ENCODE measurements at places on chromosomes 11 and 22. TPM values are rescaled to one million over a fixed set of nuclear protein-coding genes. Genes with fewer than 3 reads are reported as not detected.
A peak's percentile ranks its signal among the peaks of the same experiment; 100 is the strongest.

GRCh38 chr22:48605856-48606481 lies 1221.7 kb downstream of the BRD1 start:
- DNase-seq, result no peak

DNA sequence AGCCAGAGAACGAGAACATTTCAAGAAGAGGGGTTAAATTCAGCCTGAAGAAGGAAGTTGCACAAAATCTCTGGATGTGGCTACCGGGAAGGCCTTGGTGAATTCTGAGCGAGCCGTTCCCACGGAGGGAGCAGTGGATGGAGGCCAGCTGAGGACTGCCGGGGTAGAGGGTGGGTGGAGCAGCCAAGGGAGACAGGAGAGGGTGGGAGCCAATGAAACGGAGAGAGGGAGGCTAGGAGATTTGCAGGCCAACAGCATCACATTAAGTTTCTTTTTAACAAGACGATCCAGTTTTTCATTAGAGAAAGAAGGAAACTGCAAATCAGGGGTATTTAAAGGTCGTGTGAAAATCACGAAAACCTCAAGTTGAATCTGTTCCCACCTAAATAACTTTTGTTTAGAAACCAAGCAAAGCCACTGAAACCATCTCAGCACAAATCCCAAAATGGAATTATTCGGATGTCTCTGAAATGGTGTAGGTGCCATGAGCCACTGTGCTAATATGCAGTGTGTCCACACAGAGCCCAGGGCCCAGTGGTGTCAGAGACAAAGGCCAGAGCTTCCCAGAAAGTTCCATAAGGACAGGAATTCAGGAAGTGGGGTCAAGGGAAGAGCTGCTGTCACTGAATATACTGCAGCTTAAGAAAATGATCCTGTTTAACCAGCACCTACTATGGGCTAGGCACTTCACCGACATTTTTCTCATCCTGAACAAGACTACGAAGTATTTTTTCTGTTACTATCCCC lies 59.7 kb upstream of the SLC35C1 start:
- DNase-seq, result peak; percentile 87

DNA sequence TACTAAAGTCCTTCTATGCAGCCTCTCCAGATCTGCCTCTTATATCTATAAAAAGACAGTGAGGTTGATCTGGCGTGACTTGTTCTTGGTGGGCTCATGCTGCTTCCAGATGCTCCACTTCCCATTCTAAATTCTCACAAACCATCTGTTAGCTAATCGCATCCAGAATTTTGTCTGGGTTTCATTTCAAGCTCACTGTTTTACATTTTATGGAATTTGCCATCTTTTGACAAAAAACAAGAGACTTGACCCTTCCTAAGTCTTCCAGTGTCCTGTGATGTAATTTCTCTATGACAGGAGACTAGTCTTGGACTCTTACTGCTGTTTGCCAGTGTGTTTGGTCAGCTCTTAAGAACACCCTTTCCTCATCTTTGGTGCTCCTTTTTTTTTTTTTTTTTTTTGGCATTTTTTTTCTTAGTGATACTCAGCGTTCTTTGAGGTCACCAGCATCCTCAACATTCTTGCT lies 23.0 kb downstream of the CRKL start:
- DNase-seq, result no peak

DNA sequence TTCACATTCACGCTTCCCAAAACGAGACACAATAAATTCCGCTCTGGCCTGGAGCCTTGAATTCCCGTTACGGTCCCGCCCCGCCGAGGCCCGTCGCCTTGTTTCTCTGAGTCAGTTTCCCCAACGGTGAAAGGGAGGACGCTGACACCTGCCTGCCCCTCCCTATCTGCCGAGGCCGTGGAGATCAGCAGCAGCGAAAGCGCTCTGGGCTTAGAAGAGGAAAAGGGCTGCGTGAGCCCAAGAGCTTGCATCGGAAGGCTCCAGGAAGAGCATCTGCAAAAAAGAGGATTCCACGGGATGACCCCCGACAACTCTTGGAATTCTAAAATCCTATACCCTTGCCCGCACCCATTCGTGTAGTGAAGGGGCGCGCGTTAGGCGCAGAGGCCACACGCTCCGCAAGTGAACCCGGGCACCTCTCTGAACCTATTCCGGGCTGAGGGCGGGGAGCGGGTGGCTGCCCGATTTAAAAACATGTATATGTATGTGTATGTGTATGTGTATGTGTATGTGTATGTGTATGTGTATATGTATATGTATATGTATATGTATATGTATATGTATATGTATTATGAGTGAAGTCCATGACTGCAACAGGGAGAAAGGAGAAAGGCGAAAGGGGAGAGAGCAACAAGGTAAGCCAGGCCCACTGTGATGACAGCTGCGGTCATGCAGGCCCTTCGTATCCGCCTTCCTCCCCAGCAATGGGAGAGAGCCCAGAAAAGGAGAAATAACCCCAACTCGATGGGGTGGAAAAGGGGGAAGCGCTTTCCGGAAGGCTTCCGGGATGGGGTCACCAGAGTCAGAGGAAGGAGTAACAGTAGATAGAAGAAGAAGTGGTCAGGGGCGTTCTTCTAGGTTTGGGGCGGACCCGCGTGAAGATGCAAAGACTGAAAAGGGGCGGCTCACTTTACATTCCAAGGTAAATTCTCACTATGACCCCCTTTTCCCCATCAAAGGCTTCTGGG lies 948 bp upstream of the MRTFA start:
- DNase-seq, result peak; percentile 75

DNA sequence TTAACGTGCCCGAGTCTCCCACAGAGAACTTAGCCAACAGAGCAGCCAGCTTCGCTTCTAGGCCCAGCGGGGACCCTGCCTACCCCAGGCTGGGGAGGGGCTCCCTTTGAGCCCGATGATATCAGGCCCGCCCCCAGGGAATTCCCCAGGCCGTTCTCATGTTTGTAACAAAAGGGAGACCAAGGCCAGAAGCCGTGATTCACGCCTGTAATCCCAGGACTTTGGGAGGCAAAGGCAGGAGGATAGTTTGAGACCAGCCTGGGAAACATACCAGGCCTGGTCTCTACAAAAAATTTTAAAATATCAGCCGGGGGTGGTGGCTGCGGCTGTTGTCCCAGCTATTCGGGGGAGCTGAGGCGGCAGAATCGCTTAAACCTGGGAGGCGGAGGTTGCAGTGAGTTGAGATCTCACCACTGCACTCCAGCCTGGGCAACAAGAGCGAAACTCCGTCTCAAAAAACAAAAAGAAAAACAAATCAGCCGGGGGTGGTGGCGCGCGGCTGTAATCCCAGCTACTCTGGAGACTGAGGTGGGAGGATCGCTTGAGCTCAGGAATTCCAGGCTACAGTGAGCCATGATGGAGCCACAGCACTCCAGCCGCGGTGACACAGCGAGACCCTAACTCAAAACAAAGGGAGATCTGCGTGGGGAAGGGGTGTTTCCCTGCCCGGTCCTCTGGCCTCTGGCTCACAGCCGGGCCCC lies 1.7 kb downstream of the DRD4 start:
- no peak for DNase-seq

DNA sequence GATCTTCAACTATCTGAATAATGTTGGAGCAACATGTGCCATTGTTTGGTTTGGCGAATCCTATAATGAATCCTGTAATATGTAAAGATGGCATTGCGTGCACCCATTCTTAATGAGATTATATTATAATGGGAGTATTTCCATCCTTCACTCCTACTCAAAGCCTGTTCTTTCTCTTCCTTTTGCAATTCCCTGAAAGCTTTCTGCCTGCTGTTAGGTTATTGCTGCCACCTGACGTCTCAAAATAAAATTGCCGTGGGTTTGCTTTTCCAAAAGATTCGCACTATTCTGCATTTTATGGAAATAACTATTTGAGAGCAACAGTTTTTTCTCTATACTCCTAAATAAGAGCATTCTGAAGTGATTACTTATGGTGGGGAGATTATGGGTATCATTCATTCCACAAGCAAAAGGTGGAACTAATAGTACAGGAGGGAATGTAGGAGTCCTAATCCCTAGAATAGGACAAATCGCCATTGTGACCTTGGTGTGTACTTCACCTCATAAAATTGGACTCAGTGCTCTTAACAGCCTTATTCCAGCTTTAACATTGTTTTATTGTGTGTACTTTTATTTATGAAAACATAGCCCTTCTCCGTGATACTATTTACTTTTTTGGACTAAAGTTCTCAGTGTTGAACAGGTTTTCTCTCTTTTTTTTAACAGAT lies 69.6 kb upstream of the ALKBH3 start:
- no peak for DNase-seq

DNA sequence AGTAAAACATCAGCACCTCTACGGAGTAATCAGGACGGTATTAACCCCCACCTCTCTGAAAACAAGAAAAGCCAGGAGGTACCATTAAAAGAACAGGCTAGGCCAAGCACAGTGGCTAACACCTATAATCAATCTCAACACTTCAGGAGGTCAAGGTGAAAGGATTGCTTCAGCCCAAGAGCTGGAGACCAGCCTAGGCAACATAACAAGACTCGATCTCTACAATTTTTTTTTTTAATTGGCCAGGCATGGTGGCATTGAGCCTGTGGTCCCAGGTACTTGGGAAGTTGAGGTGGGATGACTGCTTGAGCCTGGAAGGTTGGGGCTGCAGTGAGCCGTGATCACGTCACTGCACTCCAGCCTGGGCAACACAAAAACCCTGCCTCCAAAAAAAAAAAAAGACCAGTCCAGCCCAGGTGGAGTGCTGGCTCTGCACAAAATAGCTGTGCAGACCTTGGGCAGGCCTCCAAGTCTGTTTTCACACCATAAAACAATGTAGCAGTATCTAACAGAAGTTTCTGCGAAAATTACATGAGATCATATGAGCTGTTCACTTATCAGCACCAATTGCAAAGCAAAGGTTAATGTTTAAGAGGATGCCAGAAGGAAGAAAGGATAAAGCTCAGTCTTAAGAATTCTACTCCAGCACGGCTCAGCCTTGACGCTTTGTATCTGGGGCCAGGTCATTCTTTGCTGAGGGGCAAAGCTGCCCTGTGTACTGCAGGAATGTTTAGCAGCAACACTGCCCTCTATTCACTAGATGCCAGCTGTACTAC lies 14.8 kb downstream of the CHKA start:
- DNase-seq, result no peak

GRCh38 chr11:108034034-108034433 lies 25.3 kb downstream of the CUL5 start:
- DNase-seq, result no peak

GRCh38 chr11:72668629-72669347 lies 5.4 kb downstream of the PDE2A start:
- DNase-seq, result no peak

GRCh38 chr11:78061088-78061920 lies 2.4 kb upstream of the THRSP start:
- peak; percentile 57 for DNase-seq

GRCh38 chr11:29024386-29024785 lies 916.2 kb downstream of the METTL15 start:
- no peak for DNase-seq

DNA sequence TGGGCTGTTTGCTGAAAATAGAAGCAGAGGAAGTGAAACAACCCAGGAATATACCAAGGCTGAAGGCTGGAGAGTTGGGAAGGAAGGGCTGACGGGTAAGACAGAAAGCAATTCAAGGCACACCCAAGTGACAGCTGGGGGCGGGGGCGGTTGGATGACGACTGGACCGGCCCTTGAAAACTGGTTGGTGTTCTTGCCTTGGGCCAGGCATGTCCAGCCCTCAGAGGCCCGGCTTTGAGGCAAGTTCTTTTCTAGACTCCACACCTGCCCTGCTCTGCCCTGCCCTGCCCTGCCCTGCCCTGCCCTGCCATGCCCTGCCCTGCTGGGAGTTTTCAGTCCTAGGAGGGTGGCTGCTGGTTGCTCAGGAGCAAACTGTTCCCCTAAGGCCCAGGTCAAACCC lies 34.2 kb upstream of the CACNG2 start:
- DNase-seq, result no peak

DNA sequence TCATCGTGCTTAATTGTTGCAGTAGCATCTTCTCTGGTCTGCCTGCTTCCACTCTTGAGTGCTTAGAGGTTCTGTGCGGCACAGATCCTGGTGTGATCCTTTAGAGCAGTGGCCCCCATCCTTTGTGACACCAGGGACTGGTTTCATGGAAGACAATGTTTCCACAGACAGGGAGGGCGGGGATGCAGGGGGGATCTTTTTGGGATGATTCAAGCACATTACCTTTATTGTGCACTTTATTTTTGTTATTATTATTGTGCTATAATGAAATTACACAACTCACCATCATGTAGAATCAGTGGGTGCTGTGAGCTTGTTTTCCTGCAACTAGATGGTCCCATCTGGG lies 76.8 kb upstream of the SHANK2 start:
- no peak for DNase-seq

GRCh38 chr11:109435121-109435742 lies 13.2 kb downstream of the C11orf87 start:
- no peak for DNase-seq

DNA sequence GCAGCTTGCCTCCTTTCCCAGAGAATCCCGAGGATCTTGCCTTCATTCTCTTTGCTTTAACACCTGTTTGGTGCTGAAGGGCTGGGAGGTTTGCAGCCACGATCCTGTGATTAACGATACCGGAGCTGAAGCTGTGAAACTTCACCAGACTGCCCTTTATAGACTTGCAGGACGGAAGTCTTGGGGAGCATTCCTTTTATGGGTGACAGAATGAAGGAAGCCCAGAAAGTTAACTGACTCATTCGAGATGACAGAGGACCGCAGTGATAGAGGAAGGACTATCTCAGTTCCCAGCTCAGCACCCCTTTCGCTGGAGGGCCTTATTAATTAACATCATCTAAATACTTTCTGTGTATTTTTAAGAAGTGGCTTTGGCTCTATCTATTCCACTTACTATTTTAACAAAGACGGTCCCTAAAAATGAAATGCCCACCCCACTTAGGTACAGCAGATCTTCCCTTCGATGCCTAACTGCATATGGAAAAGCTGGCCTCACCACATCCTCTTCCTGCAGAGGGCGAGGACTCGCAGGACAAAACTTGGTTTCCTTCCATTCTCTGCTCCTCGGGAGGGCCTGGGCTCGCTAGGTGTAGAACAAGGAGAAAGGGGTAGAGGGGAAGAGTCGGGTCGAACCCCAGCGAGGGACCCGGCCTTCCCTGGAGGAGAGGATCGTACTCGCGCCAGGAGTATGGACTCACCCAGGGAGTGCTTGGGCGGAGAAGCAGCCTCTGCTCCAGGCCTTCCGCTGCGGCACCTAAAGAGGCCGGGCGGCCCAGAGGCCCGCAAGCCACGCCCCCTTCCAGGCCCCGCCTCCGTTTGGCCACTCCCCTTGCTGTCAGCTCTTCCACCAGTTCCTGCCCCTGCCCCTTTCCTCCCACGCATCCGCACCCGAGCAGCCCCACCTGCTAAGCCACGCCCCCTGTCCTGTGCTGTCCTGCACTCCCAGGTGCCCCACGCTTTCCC lies 30.7 kb upstream of the USP47 start:
- DNase-seq, result peak; percentile 47

The SHISAL1 gene
- total RNA-seq, result 3.2 TPM

The OR5D14 gene
- total RNA-seq, result not detected

The CAPN5 gene
- total RNA-seq, result 22.4 TPM

The DRD2 gene
- total RNA-seq, result 0.48 TPM

The PKNOX2 gene
- total RNA-seq, result 7.7 TPM

The FGF4 gene
- total RNA-seq, result not detected

The CHST1 gene
- 15.2 TPM for total RNA-seq

The OR52H1 gene
- 0.96 TPM for total RNA-seq

The P2RY2 gene
- 3.9 TPM for total RNA-seq

The RSF1 gene
- total RNA-seq, result 94.3 TPM

Measured in aorta (tissue), 5 donors.